ENCODE measurements at places on chromosomes 6 and 20. TPM values are rescaled to one million over a fixed set of nuclear protein-coding genes. Genes with fewer than 3 reads are reported as not detected.

The VSX1 gene
- total RNA-seq, result not detected

The NINL gene
- total RNA-seq, result 46.6 TPM

The TRIM40 gene
- total RNA-seq, result not detected

The KHDC1L gene
- not detected for total RNA-seq

The MUCL3 gene
- total RNA-seq, result not detected

The REM1 gene
- total RNA-seq, result 0.31 TPM

The FOXA2 gene
- total RNA-seq, result not detected

The SNPH gene
- total RNA-seq, result 22.2 TPM

The TMEM217 gene
- not detected for total RNA-seq

The GHRH gene
- total RNA-seq, result not detected

The SRC gene
- total RNA-seq, result 34.4 TPM

The GPR6 gene
- total RNA-seq, result 1.3 TPM

The CCM2L gene
- 2.8 TPM for total RNA-seq

The RBBP8NL gene
- not detected for total RNA-seq

The FAM8A1 gene
- total RNA-seq, result 54.5 TPM

The SEL1L2 gene
- 2.2 TPM for total RNA-seq

The TSHZ2 gene
- 1.9 TPM for total RNA-seq

The PLCB4 gene
- total RNA-seq, result 19.1 TPM

The COL20A1 gene
- 5.0 TPM for total RNA-seq

The C2 gene
- 3.1 TPM for total RNA-seq

The NRN1 gene
- total RNA-seq, result 13.1 TPM

The POU5F1 gene
- total RNA-seq, result not detected

The APOBEC2 gene
- total RNA-seq, result not detected

The SLC12A5 gene
- 33.8 TPM for total RNA-seq

The ADGRG6 gene
- total RNA-seq, result 45.4 TPM

The OR2B6 gene
- total RNA-seq, result not detected

The TNXB gene
- total RNA-seq, result 8.1 TPM

The PLA2G7 gene
- 1.9 TPM for total RNA-seq

The TOX2 gene
- 0.63 TPM for total RNA-seq

The LY6G6F gene
- not detected for total RNA-seq

The BCAS1 gene
- total RNA-seq, result 5.0 TPM

The KCNK16 gene
- not detected for total RNA-seq

The OPRL1 gene
- 11.0 TPM for total RNA-seq

The MRPL18 gene
- total RNA-seq, result 46.6 TPM

The COL9A1 gene
- total RNA-seq, result 11.0 TPM

The SCGN gene
- 17.2 TPM for total RNA-seq

The INSM1 gene
- 20.3 TPM for total RNA-seq

The SNX5 gene
- 104 TPM for total RNA-seq

The TPBG gene
- 2.2 TPM for total RNA-seq

The SOBP gene
- total RNA-seq, result 109 TPM

The CALHM5 gene
- 0.31 TPM for total RNA-seq

The TDRD6 gene
- total RNA-seq, result 2.5 TPM

The SLC52A3 gene
- not detected for total RNA-seq

The ZC2HC1B gene
- total RNA-seq, result not detected

The TSBP1 gene
- not detected for total RNA-seq

The BRPF3 gene
- total RNA-seq, result 48.8 TPM

The CLPSL2 gene
- total RNA-seq, result not detected

The ECT2L gene
- 0.31 TPM for total RNA-seq
